ENCODE measurements at places on chromosomes 5 and 9.

DNA sequence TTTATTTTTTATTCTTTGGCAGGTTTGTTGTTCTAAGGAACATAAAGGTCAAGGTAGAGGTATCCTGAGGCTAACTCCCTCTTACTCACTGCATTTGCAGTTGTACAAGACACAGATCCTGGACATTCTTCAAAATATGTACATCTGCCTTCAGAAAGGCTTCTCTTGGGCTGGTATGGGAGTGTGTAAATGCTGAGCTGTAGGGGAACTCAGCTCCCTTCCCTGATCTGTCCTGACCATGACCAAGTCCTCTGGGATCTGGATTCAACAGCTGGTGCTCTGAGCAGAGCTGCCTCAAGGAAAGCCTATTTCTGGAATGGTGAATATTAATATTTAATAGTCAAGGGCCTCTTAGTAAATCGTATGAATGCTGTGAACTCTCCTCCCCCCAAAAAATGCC lies 117.4 kb downstream of the PRKACG start:
- DNase-seq, result no peak

GRCh38 chr5:33936004-33936380 lies 194 bp upstream of the RXFP3 start:
- DNase-seq, result no peak

DNA sequence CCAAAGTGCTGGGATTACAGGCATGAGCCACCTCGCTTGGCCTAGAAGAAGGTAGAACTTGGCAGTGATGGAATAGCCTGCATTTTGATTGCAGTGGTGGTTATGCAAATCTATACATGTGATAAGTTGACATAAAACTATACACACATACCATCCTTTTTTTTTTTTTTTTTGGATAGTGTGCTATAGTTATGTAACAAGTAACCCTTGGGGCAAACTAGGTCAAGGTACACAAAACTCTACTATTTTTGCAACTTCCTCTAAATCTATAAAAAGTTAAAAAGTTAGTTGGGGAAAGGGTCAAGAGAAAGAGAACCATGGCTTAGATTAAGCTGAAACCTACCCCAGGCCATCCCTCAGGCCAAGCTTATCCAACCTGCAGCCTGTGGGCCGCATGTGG lies 11.1 kb downstream of the TRIM14 start:
- DNase-seq, result no peak

DNA sequence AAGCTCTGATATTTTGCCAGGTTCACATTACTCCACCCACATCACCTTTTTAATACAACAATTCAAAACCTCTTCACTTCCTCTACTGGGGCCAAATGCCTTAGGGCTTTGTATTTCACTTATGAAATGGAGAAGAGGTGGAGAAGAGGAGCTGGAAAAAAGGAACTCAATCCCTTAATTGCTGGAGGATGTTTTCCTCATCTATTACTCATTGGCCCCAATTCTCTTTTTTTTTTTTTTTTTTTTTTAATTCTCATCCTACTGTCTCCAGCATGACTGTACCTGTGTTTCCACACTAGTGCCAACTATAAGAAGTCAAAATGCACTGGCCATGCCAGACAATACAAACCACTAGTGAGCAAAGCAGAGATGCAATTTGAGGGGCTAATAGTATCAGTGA lies 20.9 kb downstream of the FAM13B start:
- no peak for DNase-seq

GRCh38 chr5:3362606-3362910 lies 233.1 kb upstream of the IRX1 start:
- no peak for DNase-seq

DNA sequence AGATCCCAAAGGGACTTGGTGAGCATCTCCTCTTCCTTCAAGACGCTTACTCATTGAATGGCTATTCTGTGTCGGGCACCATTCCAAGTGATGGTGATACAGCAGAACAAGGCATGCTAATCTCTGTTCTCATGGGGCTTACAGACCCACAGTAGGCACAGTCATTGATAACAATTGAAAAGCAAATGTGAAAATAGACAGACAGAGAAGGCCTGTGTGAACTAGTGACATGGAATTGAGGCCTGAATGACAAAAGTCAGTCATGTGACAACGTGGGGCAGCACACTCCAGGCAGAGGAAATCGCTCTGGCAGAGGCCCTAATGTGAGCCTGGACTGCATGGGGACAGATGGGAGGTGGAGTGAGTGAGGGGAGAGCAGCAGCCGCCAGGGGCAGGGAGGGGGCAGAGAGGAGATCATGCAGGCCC lies 70.7 kb upstream of the CPLX2 start:
- DNase-seq, result no peak

DNA sequence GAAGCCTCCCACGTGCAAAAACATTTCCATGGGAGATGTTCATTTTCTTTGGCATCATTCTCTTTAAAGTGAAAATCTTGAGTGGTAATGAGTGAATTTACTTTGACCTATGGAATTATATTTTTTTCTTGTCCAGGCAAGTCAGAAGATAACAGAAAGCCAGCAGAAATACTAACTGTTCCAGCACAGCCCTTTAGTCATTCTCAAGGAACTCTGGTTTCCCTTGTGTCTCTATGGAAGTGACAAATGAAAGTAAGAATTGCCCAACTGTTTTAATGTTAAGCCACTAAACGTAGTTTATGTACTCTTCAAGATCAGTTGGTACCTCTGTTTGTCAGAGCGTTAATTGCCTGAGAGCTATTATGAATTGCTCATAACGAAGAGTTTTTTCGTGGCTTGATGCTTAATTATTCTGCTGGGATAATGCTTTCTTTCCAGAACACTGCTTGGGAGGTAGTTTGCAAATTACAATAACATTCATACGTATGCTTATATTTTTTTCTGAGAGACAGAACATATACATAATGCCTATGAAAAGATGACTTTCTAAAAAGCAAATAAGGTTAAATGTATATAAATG lies 84.5 kb upstream of the CER1 start:
- no peak for DNase-seq

- DNase-seq, result no peak
Observed at GRCh38 chr5:80905405-80905804, 54.8 kb upstream of the RASGRF2 start.

DNA sequence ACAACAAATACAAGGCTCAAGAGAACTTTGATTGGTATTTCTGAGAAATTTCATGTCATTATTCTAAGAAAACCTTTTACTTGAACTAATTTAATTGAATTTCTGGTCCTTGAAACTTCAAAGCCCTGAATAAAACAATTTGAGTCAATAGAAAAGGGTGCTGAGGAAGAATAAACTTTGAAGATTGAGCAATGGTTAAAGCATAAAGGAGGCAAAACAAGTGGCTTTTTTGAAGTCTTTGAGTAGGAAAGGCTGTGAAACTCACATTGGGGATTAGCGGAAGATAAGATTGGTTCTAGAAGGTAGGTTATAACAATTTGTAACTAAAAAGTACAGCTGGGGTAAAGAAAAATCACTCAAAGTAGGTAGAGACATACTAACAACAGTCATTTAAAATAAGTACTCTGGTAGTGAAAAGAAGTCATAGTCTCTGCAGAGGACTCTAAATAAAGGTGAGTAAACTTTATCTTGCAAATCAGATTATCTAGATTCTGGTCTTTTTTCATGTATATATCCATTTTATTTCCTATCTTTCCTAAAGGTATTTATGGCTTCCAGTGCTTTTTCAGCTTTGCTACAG lies 6.4 kb upstream of the PLPP1 start:
- no peak for DNase-seq

All from COR-L47 (cell line).